NCI-H748 treated with DMSO at 0.1 percent for 48 hours (cell line): ENCODE measurements at places on chromosomes 5 and 9.

GRCh38 chr5:122073018-122073417, 5.0 kb downstream of the LOX start:
- DNase-seq = no peak

DNA sequence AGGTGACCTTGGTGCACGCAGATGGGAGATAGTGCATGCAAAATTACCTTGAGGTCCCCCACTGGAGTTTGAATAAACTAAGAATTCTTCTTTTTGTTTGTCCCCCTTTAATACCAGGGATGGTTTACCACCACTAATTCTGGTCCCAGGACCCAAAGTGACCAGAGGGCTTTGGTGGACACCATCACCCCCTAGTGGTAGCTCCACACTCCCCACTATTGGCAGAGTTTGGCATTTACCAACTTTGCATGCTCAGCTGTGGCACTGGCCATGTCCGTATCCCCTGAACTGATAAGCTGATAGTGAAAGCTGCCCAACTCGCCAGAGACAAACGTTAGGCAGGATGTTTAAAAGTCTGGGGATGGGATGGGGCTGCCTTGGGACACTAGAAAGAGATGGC, 3.3 kb downstream of the ASTN2 start:
- peak; percentile 72 for DNase-seq

GRCh38 chr5:126811515-126812198, 34.7 kb downstream of the LMNB1 start:
- no peak for DNase-seq

- peak; percentile 27 for DNase-seq
Measured at GRCh38 chr5:90386099-90386710, 23.4 kb downstream of the CETN3 start.

- no peak for DNase-seq
Measured at GRCh38 chr5:138850865-138851435, 24.2 kb downstream of the LRRTM2 start.

DNA sequence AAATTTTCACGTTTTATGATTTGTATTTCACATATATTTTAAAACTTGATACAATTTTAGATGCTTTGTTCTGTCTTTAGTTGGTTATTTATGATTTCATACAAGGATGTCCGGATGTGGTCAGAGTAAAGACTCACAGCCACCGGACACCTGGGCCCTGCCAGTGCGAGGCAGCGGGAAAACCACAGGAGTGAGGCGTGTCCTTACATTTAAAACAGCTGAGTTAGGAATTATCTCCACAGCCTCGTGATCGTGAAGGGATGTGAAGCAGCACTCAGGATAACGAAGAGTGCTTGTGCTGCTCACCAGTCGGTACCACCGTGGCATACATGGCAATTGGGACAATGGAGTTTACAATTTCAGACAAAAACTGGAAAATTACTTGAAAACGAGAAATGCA, 14.0 kb downstream of the SNX18 start:
- DNase-seq = no peak

DNA sequence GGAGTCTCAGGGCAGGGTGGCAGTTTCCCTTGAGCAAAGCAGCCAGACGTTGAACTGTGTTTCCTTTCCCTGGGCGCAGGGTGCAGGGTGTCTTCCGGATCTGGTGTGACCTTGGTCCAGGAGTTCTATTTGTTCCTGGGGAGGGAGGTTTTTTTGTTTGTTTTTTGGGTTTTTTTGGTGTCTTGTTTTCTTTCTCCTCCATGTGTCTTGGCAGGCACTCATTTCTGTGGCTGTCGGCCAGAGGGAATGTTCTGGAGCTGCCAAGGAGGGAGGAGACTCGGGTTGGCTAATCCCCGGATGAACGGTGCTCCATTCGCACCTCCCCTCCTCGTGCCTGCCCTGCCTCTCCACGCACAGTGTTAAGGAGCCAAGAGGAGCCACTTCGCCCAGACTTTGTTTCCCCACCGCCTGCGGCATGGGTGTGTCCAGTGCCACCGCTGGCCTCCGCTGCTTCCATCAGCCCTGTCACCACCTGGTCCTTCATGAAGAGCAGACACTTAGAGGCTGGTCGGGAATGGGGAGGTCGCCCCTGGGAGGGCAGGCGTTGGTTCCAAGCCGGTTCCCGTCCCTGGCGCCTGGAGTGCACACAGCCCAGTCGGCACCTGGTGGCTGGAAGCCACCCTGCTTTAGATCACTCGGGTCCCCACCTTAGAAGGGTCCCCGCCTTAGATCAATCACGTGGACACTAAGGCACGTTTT, 3.5 kb upstream of the PHYHD1 start:
- no peak for DNase-seq

- DNase-seq = no peak
Measured at GRCh38 chr9:132698989-132699388, 28.7 kb downstream of the GTF3C4 start.

DNA sequence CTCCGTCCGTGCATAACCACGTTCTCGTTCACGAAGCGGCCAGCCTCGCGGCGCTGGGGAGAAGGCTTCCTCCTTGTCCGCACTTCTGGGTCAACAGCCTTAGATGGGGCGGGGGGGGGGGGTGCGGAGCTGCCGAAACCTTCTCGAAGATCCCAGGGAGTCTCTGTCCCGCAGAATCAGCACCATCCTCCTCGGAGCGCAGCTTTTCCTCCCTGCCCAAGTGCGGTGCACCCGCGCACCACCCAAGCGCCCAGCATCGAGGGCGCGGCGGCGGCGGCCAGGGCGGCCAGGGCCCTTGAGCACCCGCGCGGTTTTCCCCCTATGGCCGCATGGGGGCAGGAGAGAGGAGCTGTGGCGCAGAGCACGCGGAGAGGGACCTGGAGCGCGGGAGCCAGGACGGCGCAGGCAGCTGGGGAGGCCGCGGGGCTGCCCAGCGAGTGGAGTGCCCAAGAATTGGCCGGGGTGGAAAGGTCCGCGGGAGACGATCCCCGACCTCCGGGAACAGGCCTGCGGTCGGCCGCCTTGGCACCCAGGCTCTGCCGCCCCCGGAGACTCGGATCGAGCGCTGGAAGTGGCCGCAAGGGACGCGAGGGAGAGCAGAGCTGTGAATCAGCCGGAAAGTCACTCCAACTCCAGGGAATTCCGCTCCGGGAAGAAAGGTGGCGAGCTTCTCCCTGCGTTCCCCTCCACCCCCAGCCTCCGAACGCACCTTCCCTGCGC, 43.1 kb downstream of the TMEM174 start:
- peak; percentile 69 for DNase-seq

- DNase-seq = peak; percentile 70
Measured at GRCh38 chr5:77993855-77994318, 217.7 kb upstream of the TBCA start.

GRCh38 chr5:6736106-6736505, 22.9 kb downstream of the TENT4A start:
- no peak for DNase-seq

- no peak for DNase-seq
Measured at GRCh38 chr9:123422635-123423310, 66.8 kb downstream of the CRB2 start.

GRCh38 chr5:181100121-181100875, 30.7 kb downstream of the OR2V1 start:
- no peak for DNase-seq

DNA sequence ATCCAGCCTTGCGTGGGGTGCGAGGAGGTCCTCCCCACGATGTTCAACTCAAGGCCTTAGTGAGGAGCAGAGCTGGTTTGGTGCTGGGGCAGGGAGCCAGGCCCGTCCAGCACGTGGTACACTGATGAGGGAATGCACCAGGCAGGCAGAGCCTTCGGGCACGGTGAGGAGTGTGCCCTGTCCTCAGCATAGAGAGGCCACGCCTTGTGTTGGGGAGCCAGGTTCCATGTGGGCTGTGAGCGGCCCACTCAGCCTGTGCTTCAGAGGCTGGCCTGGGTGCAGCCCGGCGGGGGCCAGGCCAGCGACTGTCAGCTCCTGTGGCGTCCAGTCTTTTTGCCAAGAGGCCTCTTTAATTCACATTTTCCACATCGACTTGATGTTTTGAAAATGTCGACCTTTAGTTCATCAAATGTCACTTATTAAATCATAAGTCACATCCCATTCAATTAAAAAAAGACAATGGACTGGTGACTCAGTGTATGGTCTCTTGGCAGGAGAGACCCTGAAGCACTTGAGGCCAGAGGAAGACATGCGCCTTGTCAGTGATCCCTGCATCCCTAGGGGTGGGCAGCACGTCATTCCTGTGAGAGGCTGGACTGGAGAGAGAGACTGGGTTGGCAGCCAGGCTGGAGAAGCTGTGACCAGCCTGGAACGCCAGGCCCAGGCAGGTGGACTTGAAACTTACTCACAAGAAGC, 21.7 kb downstream of the ERGIC1 start:
- no peak for DNase-seq

DNA sequence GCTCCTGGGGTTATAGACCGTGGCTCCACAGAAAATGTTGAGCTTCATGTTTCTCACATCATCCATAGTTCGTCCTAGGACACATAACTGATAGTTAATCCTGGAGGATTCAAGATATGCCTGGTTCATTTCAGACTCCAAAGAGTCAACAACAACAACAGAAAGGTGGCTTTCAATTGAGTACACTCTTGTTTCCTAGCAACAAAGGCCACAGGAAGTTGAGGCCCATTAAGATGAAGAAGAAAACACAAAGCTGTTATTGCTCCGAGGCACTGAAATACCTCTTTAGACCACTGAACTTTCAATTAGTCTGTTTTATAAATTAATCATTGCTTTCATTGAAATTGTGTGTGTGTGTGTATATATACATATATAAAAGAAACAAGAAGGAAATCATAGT, 154.5 kb downstream of the YIPF5 start:
- DNase-seq = no peak

GRCh38 chr9:123419721-123420591, 64.0 kb downstream of the CRB2 start:
- DNase-seq = no peak

DNA sequence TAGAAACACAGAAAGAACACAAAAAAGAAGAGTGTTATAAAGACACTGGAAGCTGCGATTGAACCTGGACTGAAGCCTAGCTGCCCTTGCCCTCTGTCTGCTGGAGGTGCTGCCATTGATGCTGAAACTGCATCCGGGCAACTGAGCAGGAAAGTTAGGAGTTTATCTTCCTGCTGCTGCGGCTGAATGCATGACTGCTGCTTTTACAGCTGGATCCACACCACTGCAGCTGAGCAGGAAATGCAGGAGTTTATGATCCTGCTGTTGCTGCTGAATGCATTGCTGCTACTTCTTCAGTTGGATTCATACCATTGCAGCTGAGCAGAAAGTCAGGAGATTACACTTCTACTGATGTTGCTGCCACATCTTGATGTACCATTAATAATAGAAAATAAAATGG, 21.8 kb upstream of the JAKMIP2 start:
- no peak for DNase-seq

GRCh38 chr9:81759680-81760215, 70.4 kb upstream of the TLE1 start:
- DNase-seq = no peak

- DNase-seq = no peak
Measured at GRCh38 chr9:89494199-89494598, 3.7 kb downstream of the SEMA4D start.

GRCh38 chr5:60346393-60346792, 353.6 kb downstream of the DEPDC1B start:
- DNase-seq = no peak

- no peak for DNase-seq
Measured at GRCh38 chr9:25602400-25603044, 75.7 kb downstream of the TUSC1 start.

- DNase-seq = no peak
Measured at GRCh38 chr9:107982745-107983144, 493.2 kb upstream of the KLF4 start.

DNA sequence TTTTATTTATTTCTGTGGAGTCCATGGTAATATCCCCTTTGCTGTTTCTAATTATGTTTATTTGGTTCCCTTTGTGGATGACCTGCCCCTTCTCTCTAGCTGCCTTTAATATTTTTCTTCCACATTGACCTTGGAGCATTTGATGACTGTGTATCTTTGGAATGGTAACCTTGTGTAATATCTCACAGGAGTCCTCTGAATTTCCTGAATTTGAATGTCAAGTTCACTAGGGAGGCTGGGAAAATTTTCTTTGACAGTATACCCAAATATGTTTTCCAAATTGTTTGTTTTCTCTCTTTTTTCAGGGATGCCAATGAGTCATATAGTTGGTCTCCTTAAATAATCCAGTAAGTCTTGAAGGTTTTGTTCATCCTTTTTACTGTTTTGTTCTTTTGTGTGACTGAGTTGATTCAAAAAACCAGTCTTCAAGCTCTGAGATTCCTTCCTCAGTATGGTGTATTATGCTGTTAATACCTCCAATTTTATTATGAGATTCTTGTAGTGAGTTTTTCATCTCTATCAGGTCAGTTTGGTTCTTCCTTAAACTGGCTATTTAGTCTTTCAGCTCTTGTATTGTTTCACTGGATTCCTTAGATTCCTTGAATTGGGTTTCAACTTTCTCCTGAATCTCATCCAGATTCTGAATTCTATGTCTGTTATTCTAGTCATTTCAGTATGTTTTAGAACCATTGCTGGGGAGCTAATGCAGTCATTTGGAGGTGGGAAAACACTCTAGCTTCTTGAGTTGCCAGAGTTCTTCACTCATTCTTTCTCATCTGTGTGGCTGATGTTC, 349.0 kb upstream of the TARS1 start:
- DNase-seq = no peak

- no peak for DNase-seq
Measured at GRCh38 chr5:34652914-34653313, 3.2 kb upstream of the RAI14 start.

- DNase-seq = no peak
Measured at GRCh38 chr9:135023088-135023785, 64.2 kb upstream of the OLFM1 start.

GRCh38 chr9:75491533-75491932, 398.9 kb upstream of the PCSK5 start:
- DNase-seq = no peak

DNA sequence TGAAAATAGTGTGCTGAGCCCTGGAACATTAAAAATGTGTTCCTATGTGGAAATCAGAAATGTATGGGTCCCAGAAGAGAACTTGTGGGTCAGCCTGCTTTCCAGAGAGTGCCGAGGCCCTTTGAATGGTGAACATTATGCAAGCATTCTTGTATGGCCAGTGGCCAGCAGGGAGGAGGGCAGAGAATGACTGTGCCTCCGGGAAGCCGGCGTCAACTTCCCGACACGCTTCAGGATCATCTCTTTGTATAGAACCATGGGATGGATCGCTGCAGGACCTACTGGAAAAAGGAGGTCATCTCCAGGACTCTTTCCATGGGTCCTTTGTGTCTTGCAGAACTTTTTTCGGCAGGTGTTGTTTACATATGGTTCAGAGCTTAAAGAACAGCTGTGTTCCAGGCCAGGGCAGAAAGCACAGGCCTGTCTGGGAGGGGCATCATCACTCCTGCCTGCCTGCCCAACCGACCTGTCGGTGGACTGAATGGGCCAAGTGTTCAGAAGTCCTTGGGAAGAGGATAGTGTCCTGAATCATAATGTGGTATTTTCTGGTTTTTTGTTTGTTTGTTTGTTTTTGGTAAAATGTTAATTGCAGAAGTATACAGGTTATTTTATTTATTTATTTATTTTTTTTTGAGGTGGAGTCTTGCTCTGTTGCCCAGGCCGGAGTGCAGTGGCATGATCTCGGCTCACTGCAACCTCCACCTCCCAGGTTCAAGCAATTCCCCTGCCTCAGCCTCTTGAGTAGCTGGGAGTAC, 9.0 kb downstream of the PRRC2B start:
- DNase-seq = no peak
